ENCODE measurements at places on chromosomes 13 and 19.

DNA sequence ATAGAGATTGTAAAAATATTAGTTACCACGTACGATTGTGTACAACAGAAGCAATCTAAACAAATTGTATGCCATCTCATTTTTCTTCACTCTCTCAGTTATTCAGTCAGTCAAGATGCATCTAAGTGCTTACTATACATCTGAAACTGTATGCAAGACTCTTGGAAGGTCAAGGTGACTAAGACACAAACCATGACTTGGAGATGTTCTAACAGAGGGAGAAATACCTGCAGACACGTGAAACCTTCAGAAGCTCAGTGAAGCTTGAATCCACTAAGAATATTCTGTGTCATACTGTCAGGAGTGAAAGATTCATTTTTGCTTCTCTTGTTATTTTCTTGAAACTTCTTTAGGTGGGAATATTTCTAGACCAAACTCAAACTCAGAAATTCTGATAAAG lies 365.4 kb downstream of the ITGBL1 start:
- no peak for DNase-seq

- peak; percentile 4 for DNase-seq
These were observed 96.3 kb downstream of the MYCBP2 start for GRCh38 chr13:77230560-77230959.

GRCh38 chr13:47835470-47836228 lies 165.4 kb downstream of the SUCLA2 start:
- no peak for DNase-seq

DNA sequence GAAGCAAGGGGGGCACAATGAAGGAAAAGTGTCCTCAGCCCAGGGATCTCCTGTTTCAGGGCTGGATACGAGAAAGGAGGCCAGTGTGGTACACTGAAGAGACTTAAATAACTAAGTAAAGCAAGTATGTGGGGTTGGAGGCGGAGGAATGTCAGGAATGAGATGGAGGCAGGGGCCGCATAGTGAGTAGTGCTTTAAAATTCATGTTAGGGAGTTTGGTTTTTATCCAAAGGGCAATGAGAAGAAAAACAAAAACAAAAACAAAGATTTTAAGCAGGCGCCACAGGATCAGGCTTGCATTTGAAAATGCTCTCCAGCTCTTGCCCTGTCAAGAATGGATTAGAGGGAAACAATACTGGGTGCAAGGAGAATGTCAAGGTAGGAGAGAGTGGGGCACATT lies 273.4 kb downstream of the DCLK1 start:
- no peak for DNase-seq

Measured in CD4-positive, alpha-beta T cell treated with Interleukin-17A for 1 hour (primary cell).